ENCODE measurements at places on chromosomes 5 and 9.

GRCh38 chr5:111707630-111708164 is 49.3 kb downstream of the NREP start:
- DNase-seq, result no peak

DNA sequence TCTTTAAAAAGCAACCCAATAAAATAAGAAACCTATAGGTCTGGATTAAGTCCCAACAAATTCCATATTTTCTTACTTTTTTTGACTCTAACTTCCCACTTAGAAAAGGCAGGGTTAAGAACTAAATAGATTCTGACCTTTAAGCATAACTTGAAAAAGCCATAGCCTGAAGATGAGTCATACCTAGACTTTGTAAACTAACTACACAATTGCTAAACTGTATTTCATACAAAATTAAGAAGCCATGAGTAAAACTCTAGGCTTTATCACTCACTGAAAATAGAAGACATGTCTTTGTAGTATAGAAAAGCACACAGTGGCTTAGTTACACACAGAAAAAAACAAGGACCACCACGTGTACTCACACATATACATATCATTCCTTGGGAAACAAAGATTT is 51.5 kb downstream of the MLLT3 start:
- no peak for DNase-seq

DNA sequence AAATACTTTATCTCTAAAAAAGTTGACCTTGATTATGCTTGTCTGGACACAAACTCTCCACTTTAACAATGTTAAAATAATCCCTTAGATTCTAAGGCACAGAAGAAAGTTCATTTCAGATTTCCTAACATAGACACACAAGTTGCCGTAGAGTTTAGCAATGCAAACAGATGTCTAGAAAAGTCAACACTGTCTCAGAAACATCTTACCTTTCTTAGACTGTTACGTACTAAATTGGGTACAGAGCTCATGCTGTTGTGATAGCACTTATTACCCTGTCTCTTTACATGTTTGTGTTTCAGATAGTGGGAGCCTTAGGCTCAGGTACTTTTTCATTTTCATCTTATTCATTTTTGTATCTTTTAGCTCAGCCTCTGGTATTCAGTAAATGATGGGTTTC is 52.0 kb downstream of the C5 start:
- no peak for DNase-seq

- DNase-seq, result no peak
These were observed 140.4 kb upstream of the ADRA1B start for GRCh38 chr5:159775890-159776289.

GRCh38 chr9:113417370-113417769 is 6.8 kb downstream of the C9orf43 start:
- DNase-seq, result no peak

GRCh38 chr5:128109138-128109537 is 25.6 kb downstream of the SLC12A2 start:
- no peak for DNase-seq

DNA sequence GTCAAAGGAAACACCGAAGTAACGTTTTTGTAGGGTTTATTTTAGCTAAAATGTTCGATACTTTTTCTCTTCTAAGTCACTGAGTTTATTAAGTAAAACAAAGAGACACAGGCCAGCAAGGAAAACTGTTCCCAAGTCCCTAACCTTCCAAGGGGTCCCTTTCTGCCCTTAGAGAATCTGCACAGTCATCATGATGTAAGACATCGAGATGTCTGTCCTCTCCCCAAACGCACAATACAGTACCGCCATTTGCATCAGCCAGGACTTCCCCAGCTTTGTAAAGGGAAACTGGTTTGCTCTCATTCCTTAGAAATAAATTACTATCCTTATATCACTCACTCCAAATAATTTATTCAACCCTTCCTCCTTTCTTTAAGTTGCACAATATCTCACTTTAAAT is 89.3 kb downstream of the MARCHF11 start:
- no peak for DNase-seq

Data from upper lobe of right lung (tissue), 1 donor.